ENCODE measurements at places on chromosomes 7 and 10.

DNA sequence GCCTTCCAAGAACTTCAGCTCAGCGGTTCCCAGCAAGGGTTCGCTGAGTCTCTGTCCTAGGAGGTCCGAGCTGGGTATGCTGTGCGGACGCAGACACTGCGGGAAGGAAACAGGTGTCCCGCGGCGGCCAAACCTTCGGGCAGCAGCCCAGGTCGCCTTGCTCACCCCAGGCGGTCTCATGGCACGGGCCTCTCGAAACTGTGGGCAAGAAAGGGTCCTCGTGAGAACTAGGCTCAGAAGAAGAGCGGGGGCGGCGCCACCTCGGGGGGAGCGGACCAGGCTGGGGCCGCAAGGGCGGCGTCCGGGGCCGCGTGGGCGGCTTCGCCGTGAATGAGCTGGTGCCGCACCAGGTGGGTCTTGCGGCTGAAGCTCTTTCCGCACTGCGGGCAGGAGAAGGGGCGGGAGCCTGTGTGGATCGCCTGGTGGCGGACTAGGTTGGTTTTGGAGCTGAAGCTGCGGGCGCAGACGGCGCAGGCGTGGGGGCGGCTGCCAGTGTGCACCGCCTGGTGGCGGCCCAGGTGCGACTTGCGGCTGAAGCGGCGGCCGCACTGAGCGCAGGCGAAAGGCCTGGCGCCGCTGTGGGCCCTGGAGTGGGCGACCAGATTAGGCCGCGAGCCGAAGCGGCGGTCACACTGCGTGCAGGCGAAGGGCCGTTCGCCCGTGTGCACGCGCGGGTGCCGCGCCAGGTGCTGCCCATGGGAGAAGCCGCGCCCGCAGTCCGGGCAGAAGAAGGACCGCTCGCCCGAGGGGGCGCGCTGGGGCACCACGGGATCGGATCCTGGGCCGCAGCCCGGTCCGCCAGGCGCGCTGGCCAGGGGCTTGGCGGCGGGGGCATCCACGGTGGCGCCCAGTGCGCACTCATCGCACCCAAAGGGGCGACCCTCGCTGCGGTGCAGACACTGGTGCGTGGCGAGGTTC is 8.6 kb downstream of the ZNF467 start:
- DNase-seq: no peak

- no peak for DNase-seq
Observed at GRCh38 chr10:78310481-78311080, 276.9 kb downstream of the RPS24 start.

GRCh38 chr7:93843260-93843659 is 47.3 kb downstream of the TFPI2 start:
- peak; percentile 31 for DNase-seq

GRCh38 chr10:3805201-3805790 is 20.3 kb upstream of the KLF6 start:
- DNase-seq: peak; percentile 98

GRCh38 chr7:80614851-80615271 is 23.6 kb upstream of the CD36 start:
- peak; percentile 49 for DNase-seq

DNA sequence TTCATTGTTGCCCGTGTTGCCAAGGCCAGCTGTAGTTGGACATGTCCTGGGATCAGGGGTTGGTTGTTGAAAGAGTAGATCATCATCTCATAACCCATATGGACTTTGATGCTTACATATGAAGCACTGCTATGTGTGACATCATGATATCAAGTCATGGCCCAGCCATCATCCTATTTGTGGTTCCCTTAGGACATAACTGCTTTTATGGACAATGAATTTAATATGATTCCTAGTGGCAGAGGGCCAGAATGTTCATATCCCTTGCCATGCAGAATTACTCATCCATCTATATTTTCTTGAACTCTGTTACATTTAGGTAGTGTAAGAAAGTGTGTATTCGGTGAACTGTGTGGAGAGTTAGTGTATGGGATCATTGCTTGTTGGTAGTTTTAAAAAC is 343.9 kb upstream of the LRGUK start:
- peak; percentile 19 for DNase-seq

GRCh38 chr10:128793726-128794655 is 667.8 kb upstream of the MKI67 start:
- DNase-seq: no peak

DNA sequence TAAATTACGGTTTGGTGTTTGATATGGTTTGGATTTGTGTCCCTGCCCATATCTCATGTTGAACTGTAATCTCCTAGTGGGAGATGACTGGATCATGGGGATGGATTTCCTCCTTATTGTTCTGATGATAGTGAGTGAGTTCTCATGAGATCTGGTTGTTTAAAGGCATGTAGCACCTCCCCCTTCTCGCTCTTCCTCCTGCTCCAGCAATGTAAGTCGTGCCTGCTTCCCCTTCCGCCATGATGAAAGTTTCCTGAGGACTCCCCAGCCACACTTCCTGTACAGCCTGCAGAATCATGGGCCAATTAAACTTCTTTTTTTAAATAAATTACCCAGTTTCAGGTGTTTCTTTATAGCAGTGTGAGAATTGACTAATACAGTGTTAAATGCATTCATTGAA is 116.6 kb downstream of the DOCK4 start:
- no peak for DNase-seq

- no peak for DNase-seq
Observed at GRCh38 chr10:73248259-73248724, 1.2 kb upstream of the DNAJC9 start.

DNA sequence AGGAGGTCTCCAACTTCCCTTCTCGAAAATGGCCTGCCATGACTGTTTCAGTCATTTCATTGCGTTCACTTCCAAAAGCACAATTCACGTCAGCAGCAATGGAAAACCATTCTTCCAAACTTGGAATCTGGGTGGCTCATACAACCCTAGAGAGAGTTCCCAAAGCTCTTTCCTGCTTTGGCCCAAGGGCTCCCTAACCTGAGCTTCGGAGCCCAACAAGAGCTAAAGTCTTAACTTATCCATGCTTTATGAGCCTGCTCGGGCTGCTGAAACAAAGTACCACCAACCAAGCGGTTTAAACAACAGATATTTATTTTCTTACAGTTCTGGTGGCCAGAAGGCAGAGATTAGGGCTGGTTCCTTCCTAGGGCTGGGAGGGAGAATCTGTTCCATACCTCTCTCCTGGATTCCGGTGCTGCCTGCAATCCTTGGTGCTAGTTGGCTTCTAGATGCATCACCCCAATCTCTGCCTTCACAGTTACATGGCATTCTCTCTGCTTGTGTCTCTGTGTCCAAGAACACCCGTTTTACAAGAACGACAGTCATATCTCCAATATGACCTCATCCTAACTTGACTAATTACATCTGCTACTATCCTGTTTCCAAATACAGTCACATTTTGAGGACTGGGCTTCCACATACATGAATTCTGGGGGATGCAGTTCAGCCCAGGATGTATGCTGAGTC is 33.5 kb downstream of the CAMK2B start:
- DNase-seq: peak; percentile 24

DNA sequence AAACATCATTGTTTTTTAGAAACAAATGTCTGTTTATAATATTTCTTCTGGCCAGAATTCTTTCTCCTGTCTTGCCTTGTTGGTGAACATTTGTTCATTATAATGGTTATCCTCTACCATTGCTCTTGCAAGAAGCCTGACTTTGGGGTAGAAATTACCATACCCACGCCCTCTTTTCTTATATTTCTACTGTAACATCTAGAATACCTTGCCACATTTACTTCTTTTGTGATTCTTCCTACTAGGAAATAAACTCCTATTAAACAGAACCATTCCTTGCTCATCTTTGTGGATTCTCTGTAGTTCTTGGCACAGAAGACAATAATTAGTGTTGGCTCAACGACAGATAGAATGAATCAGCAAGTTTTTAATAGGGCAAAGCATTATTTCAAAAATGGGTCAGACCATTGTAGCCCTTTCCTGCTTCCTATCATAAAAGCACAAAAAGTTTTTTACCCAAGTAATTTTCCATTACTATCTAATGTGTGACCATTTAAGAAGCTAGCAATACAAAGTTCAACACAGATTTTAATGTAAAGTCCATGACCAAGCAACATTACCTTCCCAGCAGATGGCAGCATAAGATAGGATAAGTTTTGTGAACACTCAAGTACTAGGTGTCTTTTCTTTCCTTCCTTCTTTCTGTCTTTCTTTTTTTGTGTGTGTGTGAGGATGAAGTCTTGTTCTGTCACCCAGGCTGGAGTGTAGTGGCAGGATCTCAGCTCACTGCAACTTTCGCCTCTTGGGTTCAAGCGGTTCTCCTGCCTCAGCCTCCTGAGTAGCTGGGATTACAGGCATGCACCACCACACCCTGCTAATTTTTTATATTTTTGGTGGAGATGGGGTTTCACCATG is 270.4 kb downstream of the HGF start:
- peak; percentile 93 for DNase-seq

- peak; percentile 66 for DNase-seq
Observed at GRCh38 chr7:135300913-135301765, 67.5 kb downstream of the STRA8 start.

DNA sequence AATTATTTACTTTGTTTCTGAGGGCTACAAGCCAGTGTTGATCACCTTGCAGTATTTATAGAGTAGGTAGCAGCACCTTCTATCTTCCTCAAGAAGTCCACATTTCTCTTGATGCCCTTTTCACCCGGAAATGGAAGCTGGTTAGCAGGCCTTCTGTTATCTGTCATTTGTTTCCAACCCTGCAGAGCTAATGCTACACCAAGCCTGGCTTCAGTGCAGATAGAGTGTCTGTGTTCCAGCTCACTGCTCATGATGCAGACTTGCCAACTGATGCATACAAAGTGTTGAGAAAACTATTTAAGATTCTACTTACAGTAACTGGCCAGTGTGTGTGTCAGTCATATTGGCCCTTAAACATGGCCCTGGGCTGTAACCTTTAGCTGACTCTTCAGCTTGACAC is 301.0 kb downstream of the LHFPL3 start:
- DNase-seq: no peak

DNA sequence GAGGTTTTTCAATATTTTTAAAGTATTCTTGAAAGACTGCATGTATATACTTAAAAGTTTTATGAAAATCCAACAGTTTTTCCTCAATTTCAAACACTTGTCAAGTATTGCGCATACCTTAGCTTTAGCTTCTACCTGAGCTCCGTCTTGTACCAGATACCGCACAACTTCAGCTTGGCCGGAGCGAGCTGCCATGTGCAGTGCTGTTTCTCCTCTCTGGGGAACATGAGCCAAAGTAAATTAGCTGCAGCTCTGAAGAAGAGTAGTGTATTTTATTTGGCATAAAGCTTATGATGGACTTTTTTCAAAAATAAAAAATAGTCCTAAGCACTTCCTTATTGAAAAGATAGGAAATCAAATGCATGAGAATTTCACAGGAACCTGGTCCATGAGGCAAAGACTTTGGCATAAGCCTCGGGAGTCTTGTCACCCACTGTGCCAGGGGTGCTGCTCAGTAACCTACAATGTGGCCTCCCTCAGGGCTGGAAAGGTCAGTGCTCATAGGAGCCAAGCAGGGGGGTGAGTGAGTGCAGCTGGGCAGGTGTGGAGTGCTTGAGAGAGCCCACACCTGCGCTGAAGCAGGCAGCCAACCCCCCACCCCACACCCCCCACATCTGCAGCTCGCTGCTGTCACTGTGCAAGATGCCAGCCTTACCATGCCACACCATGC is 189.5 kb downstream of the ANK3 start:
- DNase-seq: no peak

- no peak for DNase-seq
Observed at GRCh38 chr7:138425026-138425425, 35.0 kb upstream of the TRIM24 start.

GRCh38 chr10:33920351-33920750 is 585.9 kb upstream of the NRP1 start:
- no peak for DNase-seq

DNA sequence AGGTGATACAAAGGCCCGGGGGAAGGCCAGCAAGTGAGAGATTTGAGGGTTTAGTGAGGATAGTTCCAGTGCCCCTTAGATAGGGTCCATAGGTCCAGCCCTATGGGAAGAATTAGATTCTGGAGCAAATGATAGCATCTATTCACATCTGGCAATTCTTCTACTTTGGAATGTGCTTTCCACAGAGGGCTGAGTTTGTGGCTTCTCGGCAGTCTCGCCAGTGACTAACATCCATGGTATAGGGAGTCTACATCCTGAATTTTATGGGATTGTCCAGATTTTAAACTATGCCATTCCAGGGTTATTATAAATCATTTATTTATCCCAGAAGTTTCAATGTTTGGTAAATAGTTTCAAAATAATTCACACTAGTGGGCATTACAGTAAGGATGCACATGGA is 207.3 kb upstream of the ADO start:
- DNase-seq: no peak

- peak; percentile 38 for DNase-seq
Observed at GRCh38 chr10:110207805-110208613, 604 bp downstream of the MXI1 start.

DNA sequence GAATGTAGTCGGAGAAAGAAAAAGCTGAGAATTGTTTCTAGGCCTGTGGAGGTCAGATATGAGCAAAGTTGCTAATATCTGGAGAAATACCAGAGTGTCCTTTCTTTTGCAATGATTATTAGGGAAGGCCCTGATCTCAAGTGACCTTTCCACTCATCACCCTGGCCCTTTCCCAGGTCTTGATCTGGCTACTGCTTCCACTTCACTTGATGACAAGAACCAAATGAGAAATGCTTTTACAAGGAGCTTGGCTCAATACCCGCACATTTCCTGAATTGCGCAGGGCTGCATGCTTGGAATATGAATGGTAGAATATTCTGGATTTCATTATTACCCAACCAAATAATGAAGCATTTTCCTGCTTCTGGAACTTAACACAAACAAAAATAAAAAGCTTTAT is 104.6 kb downstream of the ITGB8 start:
- peak; percentile 90 for DNase-seq

GRCh38 chr10:5988336-5988920 is 11.1 kb upstream of the IL15RA start:
- DNase-seq: no peak

DNA sequence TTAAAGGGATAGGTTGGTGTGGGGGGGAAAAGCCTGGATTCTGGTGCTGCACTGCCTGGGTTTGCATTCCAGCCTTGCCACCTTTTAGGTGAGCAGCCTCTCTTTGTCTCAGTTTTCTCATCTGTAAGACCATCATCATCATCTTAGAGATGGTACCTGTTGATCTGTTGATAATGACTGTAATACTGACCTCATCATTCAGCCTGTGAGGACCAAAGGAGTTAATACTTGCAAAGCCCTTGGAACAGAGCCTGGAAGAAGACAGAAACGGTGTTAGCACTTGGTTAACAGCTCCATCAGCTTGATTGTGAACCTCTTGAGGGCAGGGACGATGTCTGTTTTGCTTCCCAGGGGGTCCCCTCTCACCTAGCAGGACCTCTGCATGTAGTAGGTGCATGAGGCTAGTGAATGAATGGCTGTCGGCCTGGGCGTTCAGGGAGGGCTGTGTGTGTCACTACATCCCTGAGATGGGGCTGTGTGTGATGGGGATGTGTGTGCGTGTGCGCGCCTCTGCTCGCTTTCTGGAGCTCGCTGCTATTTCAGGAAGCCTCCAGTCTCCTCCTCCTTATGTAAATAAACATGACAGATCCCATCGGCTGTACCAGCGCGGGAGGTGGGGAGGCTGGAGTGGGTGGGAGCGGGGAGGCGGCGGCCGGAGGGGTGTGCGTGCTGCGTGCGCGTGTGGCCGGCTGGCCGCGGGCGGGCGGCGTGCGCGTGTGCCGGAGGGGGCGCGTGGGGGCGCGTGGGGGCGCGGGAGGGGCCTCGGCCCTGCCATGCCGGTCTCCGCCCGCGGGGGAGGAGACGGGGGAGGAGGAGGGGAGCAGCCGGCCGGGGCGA is 61.2 kb downstream of the NEURL1 start:
- DNase-seq: peak; percentile 35
